Thoracic aorta (tissue), 2 donors: ENCODE measurements at places on chromosomes 12 and 14.
A peak's percentile ranks its signal among the peaks of the same experiment; 100 is the strongest.

- no peaks in the 10 kb centered on the region for H3K36me3 ChIP-seq
- H3K27me3 ChIP-seq, result no peaks in the 10 kb centered on the region
- H3K27ac ChIP-seq, result no peak overlapping the region
- H3K4me1 ChIP-seq, result peaks cover 10% of the 10 kb centered on the region
- H3K4me3 ChIP-seq, result no peak overlapping the region
Observed at GRCh38 chr14:89549381-89550125, 132.5 kb upstream of the FOXN3 start.

- DNase-seq, result no peak
- no peaks in the 10 kb centered on the region for H3K27me3 ChIP-seq
- H3K27ac ChIP-seq, result no peak overlapping the region
- H3K4me3 ChIP-seq, result no peak overlapping the region
- H3K36me3 ChIP-seq, result no peaks in the 10 kb centered on the region
- H3K4me1 ChIP-seq, result no peaks in the 10 kb centered on the region
Observed at GRCh38 chr12:76220980-76221379, 127.2 kb downstream of the BBS10 start.

GRCh38 chr12:110304061-110304551 lies 23.1 kb downstream of the ATP2A2 start:
- peaks cover 29% of the 10 kb centered on the region for H3K4me1 ChIP-seq
- H3K4me3 ChIP-seq, result no peak overlapping the region
- H3K27me3 ChIP-seq, result no peaks in the 10 kb centered on the region
- DNase-seq, result no peak

DNA sequence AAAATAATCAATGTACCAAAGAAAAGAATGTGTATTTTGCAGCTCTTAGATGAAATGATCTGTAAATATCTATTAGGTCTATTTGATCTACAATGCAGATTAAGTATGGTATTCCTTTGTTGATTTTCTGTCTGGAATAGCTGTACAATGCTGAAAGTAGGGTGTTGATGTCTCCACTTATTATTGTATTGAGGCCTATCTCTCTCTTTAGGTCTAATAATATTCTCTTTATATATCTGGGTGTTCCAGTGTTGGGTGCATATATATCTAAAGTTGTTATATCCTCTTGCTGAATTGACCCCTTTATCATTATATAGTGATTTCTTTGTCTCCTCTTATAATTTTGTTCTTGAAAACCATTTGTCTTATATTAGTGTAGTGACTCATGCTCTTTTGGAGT lies 885.5 kb upstream of the FOXG1 start:
- no peak overlapping the region for H3K27ac ChIP-seq
- no peaks in the 10 kb centered on the region for H3K4me1 ChIP-seq
- no peaks in the 10 kb centered on the region for H3K27me3 ChIP-seq
- DNase-seq, result no peak

- no peak for DNase-seq
- H3K4me3 ChIP-seq, result no peak overlapping the region
- no peaks in the 10 kb centered on the region for H3K36me3 ChIP-seq
- H3K27ac ChIP-seq, result no peak overlapping the region
- H3K27me3 ChIP-seq, result no peaks in the 10 kb centered on the region
- no peaks in the 10 kb centered on the region for H3K4me1 ChIP-seq
Observed at GRCh38 chr12:29224572-29224971, 75.5 kb downstream of the FAR2 start.

- no peaks in the 10 kb centered on the region for H3K4me1 ChIP-seq
- no peak for DNase-seq
- H3K4me3 ChIP-seq, result no peak overlapping the region
Observed at GRCh38 chr14:80504781-80505180, 293.5 kb upstream of the DIO2 start.

DNA sequence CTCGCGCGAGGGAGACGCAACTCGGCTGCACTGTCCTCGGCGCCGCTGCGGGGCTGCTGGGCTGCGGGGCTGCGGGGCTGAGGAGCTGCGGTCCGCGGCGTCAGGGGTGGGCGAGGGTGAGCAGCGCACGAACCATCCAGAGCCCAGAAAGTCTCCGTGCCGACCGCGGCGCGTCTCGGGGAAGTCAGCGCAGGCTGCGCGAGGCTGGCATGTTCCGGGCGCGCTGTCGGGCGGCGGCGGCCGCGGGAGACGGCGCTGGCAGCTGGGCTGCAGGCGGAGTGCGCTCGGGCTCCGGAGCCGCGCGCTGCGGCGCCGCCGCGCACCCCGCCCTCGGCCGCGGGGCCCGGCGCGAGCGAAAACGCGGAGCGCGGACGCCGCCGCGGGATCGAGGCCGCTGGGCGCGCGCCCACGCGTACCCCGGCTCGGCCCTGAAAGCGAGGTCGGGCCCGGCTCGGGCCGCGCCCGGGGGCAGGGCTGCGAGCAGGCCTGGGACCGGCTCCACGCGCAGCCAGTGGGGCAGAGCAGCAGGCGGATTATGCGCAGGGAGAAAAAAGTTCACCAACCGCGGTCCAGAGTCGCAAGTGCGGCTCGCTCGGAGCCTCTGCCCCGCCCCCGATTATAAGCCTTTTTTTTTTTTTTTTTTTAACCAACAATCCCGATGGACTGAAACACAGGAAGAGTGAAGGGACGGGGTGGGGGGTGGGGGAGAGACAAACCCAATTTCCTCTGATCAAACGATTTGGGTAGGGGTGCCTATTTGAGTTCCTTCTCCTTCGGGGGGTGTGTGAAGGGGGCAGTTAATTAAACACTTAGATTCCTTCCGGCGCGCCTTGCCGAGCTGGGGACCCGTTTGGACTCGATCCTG lies at the start of gene PRICKLE1:
Gene PRICKLE1 (minus strand): TSS at position 282 of the 865 bp plus-strand sequence. CDS start 117,230 bp downstream, outside the sequence.
- H3K27me3 ChIP-seq, result no peaks in the 10 kb centered on the region
- H3K4me3 ChIP-seq, result peak within 1 kb of the TSS; percentile 92
- no peaks in the 10 kb centered on the region for H3K36me3 ChIP-seq
- H3K27ac ChIP-seq, result peak within 1 kb of the TSS; percentile 38

- no peak overlapping the region for H3K4me3 ChIP-seq
- no peak for DNase-seq
- no peaks in the 10 kb centered on the region for H3K4me1 ChIP-seq
- H3K36me3 ChIP-seq, result no peaks in the 10 kb centered on the region
- no peak overlapping the region for H3K27ac ChIP-seq
Observed at GRCh38 chr14:72154645-72155378, 222.6 kb downstream of the RGS6 start.

- no peak for DNase-seq
- H3K4me1 ChIP-seq, result no peaks in the 10 kb centered on the region
- H3K27ac ChIP-seq, result no peak overlapping the region
- no peaks in the 10 kb centered on the region for H3K27me3 ChIP-seq
- no peaks in the 10 kb centered on the region for H3K36me3 ChIP-seq
- H3K4me3 ChIP-seq, result no peak overlapping the region
Observed at GRCh38 chr12:113598815-113599406, 127.2 kb upstream of the LHX5 start.

DNA sequence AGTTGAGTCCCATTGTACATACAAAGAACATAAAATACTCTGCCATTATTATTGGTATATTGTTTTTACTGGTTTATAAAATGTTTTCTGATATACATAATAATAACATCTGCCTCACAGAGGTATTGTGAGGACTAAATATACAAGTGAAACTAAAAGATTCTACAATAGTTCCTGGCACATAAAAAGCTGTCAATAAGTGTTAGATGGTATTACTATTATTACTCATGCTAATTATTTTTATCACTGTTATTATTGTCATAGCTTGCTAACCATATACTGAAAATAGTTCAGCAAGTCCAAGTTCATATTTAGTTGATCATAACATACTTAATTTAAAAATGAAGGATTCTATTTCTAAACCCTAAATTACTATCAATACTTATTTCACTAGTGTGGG lies 34.4 kb downstream of the BTG1 start:
- H3K36me3 ChIP-seq, result no peaks in the 10 kb centered on the region
- H3K4me3 ChIP-seq, result no peak overlapping the region
- H3K27ac ChIP-seq, result no peak overlapping the region
- H3K4me1 ChIP-seq, result no peaks in the 10 kb centered on the region

DNA sequence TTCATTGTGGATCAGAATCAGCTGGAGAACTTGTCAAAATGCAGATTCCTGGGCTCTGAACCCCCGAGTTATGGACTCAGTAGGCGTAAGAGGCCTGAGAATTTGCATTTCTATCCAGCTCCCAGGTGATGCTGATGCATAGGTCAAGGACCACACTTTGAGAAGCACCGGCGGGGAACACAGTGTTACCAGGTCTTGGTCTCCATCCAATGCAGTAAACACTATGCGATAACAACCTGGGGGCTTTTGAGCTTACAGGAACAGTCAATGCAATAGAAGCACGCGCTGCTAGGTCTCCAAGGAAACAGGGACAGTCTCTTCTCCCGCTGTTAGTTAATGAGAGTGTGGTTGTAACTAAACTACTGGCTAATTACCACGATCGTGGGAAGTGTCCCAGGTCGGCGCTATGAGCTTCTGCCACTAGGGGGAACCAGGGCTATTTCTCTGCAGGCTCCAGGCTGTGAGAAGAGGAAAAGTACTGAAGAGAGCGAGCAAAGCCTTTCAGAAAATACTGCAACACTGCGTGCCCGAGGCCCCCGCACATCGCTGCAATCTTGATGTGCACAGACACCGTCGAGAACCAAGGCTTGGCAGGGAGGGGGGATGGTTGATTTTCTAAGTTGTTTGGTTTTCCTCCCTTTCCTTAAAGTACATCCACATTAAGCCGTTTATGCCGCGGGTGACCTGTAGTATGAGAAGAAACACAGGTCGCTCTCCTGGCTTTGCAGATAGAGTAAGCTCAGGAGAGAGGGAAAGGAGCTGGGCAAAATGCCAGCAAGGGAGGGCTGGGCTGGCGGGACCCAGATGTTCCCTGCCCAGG lies 52.0 kb upstream of the KCNA1 start:
- DNase-seq, result no peak
- no peak overlapping the region for H3K27ac ChIP-seq
- peaks cover 40% of the 10 kb centered on the region for H3K4me1 ChIP-seq
- peak overlapping the region; percentile 59 for H3K4me3 ChIP-seq
- H3K27me3 ChIP-seq, result no peaks in the 10 kb centered on the region
- H3K36me3 ChIP-seq, result no peaks in the 10 kb centered on the region

- H3K4me1 ChIP-seq, result no peaks in the 10 kb centered on the region
- H3K27ac ChIP-seq, result no peak overlapping the region
- no peak for DNase-seq
- no peak overlapping the region for H3K4me3 ChIP-seq
- no peaks in the 10 kb centered on the region for H3K36me3 ChIP-seq
- H3K27me3 ChIP-seq, result no peaks in the 10 kb centered on the region
Observed at GRCh38 chr14:94622653-94623421, 10.6 kb downstream of the SERPINA3 start.

- no peaks in the 10 kb centered on the region for H3K27me3 ChIP-seq
- no peak for DNase-seq
- H3K27ac ChIP-seq, result no peak overlapping the region
- no peak overlapping the region for H3K4me3 ChIP-seq
Observed at GRCh38 chr12:65784289-65785015, 39.8 kb upstream of the HMGA2 start.

GRCh38 chr12:58372298-58372697 lies 430.9 kb downstream of the ATP23 start:
- H3K36me3 ChIP-seq, result no peaks in the 10 kb centered on the region
- no peaks in the 10 kb centered on the region for H3K4me1 ChIP-seq
- no peak for DNase-seq
- H3K27ac ChIP-seq, result no peak overlapping the region
- H3K27me3 ChIP-seq, result no peaks in the 10 kb centered on the region
- H3K4me3 ChIP-seq, result no peak overlapping the region

DNA sequence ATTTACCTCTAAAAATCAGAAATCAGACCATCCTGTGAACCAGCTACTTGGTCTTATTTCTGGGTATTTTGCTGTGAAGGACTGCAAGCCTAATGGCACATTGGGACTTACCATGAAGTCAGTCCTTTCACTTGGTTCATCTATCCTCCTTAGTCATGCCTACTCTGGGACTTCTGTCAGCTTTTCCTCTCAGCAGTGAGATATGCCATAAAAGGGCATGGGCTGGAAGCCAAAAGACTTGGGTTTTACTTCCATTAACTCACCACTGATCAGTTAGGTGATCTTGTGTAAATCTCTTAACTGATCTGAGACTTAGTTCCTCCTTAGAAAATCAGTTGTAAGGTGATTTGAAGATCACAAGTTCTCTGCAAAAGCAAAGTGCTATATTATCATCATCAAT lies 116.5 kb downstream of the PAH start:
- H3K27me3 ChIP-seq, result no peaks in the 10 kb centered on the region
- H3K4me1 ChIP-seq, result no peaks in the 10 kb centered on the region
- no peak overlapping the region for H3K27ac ChIP-seq
- no peak overlapping the region for H3K4me3 ChIP-seq

- no peak overlapping the region for H3K4me3 ChIP-seq
- no peaks in the 10 kb centered on the region for H3K4me1 ChIP-seq
- no peak for DNase-seq
- no peaks in the 10 kb centered on the region for H3K36me3 ChIP-seq
- no peak overlapping the region for H3K27ac ChIP-seq
- no peaks in the 10 kb centered on the region for H3K27me3 ChIP-seq
Observed at GRCh38 chr12:65755596-65755978, 68.7 kb upstream of the HMGA2 start.

- H3K4me1 ChIP-seq, result peaks cover 3% of the 10 kb centered on the region
- no peak for DNase-seq
- H3K27me3 ChIP-seq, result no peaks in the 10 kb centered on the region
- peaks cover 9% of the 10 kb centered on the region for H3K36me3 ChIP-seq
Observed at GRCh38 chr14:73269729-73270531, 32.6 kb downstream of the PAPLN start.

DNA sequence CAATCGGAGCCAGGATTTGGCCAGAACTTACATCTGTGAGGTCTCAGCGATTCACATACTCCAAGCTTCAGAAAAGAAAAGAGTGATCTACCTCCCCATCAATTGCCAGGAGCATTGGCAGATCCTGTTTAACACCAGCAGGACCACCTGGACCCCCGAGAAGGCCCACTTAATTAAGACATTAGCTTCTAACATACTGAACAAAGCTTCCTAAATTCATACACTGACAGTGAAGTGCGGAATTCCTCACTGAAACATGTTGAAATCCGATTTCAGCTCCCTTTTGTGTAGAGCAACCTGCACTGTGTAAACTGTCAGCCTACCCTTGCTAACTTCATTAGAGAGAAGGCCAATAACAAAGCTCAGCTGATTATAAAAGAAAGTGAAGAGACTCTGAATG lies 274.0 kb downstream of the NOVA1 start:
- no peaks in the 10 kb centered on the region for H3K4me1 ChIP-seq
- DNase-seq, result no peak
- H3K27ac ChIP-seq, result no peak overlapping the region
- no peaks in the 10 kb centered on the region for H3K36me3 ChIP-seq
- H3K27me3 ChIP-seq, result no peaks in the 10 kb centered on the region
- no peak overlapping the region for H3K4me3 ChIP-seq

GRCh38 chr12:107653519-107653918 lies 32.1 kb upstream of the PWP1 start:
- H3K27ac ChIP-seq, result no peak overlapping the region
- H3K4me3 ChIP-seq, result no peak overlapping the region
- H3K4me1 ChIP-seq, result no peaks in the 10 kb centered on the region
- no peak for DNase-seq
- no peaks in the 10 kb centered on the region for H3K36me3 ChIP-seq

DNA sequence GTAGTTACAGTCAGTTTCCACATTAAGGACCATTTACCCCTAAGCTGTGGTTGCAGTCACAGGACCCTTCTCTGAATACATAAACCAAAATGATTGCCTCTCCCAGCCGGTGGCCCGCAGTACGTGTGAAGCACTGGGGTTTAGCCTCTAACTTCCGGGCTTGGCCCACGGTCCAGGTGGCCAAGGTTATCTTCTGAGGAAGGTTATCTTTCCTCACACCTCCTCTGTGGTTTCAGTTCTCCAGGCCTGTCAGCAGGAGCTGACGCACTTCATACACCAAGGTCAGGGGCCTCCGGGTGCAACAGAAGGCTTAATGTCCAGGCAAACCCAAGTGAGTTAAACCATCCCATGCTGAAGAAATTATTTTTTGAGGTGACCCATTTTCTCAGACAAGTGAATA lies 291.0 kb upstream of the FKBP4 start:
- no peaks in the 10 kb centered on the region for H3K36me3 ChIP-seq
- H3K4me3 ChIP-seq, result no peak overlapping the region
- DNase-seq, result no peak
- no peak overlapping the region for H3K27ac ChIP-seq
